ENCODE measurements at places on chromosomes 6 and 20.

GRCh38 chr6:139520321-139520768, 145.9 kb upstream of the CITED2 start:
- DNase-seq, result no peak

DNA sequence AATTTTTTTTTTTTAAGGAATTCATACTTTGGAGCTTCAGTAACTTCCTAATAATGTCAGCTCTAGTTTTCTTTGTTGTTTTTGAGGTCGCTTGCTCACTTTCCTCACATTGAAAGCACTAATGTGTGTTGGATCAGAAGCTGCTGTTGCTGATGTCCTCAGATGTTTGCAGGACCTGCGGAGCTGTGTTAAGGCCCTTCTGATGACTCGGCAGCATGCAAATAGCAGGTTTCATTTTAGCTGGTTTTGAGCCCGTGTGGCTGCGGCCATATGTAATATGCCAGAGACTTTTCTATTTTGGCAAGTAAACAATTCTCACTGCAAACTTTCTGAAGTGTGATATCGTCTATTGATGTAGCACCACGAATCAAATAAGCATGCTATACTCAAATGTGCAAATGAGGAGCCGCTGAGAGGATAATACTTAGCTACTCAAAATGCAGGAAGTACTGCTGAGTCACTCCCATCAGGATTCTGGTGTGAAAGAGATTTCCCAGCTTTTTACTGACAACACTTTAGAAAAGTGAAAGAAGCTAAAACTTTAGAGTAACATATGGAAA, 187.8 kb downstream of the SASH1 start:
- DNase-seq, result no peak

GRCh38 chr6:87667032-87667431, 35.0 kb downstream of the AKIRIN2 start:
- no peak for DNase-seq

DNA sequence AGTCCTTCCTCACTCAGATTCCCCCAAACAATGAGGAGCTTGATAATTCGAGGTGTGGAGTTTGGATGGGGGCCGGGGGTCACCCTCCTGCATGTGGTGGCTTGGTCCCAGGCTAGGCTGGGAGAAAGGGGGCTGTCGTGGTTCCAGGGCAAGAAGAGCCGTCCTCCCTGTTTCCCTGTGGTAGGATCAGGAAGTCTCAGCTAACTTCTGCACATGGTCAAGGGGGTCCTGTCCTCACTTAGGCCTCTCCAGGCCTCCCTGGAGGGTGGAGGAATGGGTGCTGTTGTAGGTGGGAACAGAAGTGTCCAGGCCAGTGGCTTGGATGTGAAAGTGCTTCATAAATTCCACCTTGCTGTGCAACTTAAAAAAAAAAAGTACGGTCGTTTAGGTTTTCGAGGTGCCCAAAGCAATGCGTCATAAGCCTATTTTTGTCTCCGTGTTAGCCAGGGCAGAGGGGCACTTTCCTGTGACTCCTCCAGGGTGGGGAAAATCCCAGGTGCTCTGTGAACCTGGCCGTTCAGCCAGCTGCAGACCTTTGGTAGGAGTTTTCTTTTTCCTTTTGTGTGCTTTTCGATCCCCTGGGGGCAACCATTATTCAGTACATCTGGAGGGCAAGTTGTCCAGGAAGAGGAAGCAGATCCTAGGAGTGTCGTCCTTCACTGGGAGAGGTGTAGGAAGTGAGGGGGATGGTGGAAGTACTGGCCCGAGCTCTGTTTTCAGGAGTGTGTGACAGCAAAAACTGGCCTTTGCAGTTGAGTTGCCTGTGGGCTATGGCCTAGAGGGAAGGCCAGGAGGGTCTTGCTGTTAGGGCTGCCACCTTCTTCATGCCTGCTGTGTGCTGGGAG, 9.6 kb downstream of the IGF2R start:
- no peak for DNase-seq

DNA sequence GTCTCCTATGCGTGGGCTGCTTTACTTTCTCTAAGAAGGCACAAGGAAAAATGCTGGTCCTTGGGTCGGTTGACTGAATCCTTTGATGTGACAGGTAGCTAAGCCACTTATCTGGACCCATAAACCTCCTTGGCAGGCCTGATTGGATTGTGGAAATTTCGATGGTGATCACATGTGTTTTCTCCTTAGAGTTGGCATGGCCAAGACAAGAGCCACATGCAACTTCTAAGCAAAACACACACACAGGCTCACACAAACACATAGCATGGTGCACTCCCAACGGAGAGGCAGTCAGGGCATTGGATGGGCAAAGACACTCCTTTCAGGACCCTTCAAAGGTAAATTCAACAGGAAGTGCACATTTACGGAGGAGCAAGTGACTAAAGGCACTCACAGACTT, 95.2 kb downstream of the PSMG4 start:
- no peak for DNase-seq

DNA sequence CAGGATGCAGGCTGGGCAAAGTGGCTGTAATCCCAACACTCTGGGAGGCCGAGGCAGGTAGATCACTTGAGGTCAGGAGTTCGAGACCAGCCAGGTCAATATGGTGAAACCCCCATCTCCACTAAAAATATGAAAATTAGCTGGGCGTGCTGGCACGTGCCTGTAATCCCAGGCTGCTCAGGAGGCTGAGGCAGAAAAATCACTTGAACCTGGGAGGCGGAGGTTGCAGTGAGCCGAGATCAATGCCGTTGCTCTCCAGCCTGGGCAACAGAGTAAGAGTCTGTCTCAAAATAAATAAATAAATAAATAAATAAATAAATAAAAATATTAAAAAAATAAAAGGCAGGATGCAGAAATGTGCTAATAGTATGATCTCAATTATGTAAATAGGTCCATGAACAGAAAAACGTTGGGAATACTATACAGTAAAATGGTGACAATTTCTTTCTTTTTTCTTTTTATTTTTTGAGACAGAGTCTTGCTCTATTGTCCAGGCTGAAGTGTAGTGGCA, 8.4 kb upstream of the CBFA2T2 start:
- no peak for DNase-seq

GRCh38 chr20:19453410-19453809, 241.0 kb downstream of the SLC24A3 start:
- no peak for DNase-seq

DNA sequence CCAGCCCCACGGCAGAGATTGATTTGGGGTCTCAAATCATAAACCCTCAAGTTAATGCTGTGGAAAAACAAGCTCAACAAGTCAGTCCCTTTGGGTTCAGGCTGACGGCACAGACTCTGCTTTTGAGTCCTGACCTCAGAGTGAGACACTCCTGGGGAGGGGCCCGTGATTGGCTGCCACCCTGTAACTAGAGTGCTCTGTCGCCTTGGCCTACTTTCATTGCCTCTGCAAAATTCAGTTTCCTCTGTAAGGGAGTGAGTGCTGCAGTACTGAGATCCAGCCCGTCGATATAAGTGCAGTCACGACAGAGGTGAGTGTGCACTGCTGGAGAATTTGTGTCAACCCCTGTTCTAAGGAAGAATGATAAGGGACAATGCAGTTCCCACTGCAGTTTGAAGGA, 105.6 kb downstream of the ANKS1A start:
- DNase-seq, result no peak

DNA sequence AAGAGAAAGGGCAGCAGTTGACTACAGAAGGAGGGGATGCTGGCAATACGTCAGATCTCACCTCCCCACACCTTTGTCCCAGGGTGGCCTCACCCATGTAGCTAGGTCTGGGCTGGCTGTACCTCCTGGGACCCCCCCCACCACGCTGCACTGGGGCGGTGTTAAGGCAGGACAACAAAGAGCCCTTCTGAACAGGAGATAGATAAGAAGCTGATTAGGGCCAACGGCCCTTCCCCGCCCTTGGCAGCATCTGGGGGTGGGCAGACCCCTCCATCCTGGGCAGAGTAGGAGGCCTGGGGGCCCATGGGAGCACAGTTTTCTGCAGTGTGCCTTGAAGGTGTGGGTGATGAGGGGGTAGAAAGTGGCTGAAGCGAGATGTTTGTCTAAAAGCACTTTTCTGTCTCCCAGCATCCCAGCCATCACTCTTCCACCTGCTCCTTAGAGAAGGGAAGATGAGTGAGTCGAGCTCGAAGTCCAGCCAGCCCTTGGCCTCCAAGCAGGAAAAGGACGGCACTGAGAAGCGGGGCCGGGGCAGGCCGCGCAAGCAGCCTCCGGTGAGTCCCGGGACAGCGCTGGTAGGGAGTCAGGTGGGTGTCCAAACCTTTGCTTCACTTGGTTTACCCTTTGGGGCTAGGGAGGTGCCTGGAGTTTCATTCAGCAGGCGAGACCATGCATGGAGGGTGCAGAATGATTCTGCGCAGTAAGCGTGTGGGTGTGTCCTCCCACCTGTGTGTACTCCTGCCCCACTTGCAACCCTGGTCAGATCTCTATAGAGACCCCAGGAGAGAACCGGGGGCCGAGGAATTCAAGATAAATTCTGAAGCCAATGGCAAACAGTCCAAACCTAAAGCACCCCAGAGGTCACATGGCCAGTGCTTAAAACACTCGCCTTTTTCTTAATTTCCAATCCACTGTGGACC, 3.9 kb downstream of the HMGA1 start:
- DNase-seq, result no peak

DNA sequence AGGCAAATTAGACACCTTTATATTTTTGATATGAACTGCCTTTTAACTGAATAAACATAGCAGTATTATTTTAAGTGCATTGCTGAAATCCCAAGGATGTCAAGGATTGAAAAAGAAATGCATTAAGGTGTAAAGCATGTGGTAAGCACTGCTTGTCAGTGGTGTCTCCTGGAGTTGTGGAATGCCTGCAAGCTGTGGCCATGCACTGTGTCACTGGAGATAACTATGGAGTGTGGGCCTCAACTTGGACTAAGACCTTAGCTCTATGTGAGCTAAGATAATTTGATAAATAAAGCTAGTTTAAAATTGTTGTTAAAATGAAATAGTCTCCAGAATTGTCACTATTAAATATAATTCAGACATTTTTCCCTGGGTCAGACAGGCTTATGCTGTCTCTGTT, 156.6 kb upstream of the OPRM1 start:
- no peak for DNase-seq

DNA sequence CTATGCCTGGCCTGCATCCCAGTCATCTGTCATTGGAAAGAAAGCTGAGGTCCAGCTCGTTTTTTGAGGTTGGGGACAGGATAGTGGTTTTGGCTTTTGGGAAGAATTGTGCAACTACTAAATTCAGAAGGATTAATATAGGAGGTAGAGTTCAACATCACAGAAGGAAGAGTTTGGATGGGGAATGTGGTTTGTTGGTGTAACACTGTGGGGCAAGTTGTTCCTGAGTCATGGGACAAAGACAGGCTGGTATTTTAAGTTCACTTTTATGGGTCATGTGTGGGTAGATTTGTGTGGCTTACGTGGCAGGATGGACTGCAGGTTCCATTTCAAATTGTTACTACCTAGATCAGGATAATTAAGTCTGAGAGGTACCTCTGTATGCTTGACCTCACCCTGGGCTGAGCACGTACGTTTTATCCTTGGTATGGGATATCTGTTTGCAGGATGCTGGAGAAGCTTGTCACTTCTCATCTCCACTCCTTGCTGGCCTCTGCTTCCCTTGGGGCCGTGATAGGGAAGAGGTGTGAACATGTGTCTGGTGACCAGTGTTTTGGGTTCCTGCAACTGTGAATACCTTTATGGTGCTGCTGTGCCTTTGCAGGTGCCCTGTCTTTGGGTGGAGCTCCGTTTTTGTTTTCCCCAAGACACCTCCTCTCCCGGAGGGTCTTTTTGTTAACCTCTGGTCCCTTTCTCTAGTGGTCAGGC, 177.6 kb downstream of the JARID2 start:
- DNase-seq, result no peak

DNA sequence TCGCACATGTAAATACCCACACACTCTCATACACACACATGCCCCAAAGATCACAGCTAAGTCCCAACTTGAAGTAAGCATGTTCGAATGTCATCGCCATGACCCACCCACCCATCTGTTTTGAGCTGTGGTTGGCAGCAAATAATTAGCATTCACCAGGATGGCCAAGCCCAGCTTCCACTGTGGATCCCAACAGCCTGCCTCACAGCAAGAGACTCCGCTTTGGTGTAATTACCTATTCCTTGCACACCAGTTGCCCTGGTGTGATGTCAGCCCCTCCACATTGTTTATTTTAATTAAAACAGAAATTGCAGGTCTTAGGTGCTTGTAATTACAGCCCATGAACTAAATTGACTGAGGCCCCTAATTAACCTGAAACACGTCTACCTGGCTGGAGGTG, 81.1 kb downstream of the MAFB start:
- no peak for DNase-seq

GRCh38 chr20:21705575-21706260, at the start of gene PAX1:
Gene PAX1 (plus strand): TSS chr20:21705664. CDS start chr20:21705713, 49 bp downstream.
- DNase-seq, result no peak

DNA sequence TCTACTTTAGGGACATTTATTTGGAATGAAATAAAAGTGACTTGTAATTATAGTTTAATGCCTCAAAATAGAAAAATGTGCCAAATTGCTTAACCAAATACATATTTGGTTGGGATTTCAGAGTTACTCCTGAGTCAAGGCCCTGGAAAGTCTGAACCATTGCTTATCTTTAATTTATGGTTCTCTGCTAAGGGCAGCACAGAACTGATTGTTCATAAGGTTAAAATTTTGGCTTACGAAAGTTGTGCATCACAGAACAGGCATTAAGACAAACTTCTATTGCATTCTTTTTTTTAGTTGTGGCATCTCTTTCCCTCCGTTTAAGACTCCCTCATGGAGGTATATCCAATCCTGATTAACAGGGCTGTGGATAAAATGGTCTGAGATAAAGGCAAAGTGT, 92.2 kb upstream of the TENT5A start:
- DNase-seq, result no peak

GRCh38 chr20:33306228-33306627, 23.2 kb downstream of the BPIFB1 start:
- no peak for DNase-seq

DNA sequence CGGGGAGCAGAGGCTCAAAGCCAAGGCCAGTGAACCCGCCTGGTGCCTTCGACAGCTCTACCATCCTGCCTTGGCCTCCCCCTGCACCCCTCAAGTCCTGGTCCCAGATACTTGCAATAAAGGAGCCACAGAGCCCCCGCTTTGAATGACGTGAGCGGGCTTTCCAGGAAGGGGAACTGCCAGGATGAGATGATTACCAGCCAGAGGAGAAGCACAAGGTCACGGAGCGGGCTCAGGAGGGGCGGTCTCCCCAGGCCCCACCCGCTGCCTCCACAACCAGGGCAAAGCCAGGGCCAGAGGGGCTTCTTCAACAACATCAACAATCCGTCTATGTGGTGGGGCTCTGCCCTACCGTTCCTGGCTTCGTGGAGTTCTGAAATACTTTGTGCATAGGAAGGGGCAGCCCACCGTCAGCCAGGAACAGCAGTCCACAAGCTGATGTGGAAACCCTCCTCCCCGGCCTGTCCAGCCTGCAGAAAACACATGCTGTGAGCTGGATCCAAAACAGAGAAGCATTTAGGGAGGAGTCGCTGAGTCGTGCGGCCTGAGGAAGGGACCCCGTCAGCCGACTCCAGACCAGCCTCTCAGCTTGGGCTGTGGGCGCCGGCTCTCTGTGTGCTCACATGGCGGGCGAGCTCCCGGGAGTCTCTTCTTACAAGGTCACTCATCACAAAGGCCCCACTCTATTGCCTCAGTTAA, 392.5 kb downstream of the CDH4 start:
- DNase-seq, result no peak

- DNase-seq, result no peak
Measured at GRCh38 chr20:57259938-57260921, 6.2 kb downstream of the BMP7 start.

- DNase-seq, result no peak
Measured at GRCh38 chr20:33438481-33438880, 5.1 kb downstream of the SNTA1 start.

- no peak for DNase-seq
Measured at GRCh38 chr6:134287859-134288537, 29.9 kb downstream of the SGK1 start.

All from stimulated activated CD8-positive, alpha-beta memory T cell treated with anti-CD3 and anti-CD28 coated beads, Interleukin-7, amount 100 ng/mL, for 1 hour (primary cell).